ENCODE measurements at places on chromosomes 6 and 20.

DNA sequence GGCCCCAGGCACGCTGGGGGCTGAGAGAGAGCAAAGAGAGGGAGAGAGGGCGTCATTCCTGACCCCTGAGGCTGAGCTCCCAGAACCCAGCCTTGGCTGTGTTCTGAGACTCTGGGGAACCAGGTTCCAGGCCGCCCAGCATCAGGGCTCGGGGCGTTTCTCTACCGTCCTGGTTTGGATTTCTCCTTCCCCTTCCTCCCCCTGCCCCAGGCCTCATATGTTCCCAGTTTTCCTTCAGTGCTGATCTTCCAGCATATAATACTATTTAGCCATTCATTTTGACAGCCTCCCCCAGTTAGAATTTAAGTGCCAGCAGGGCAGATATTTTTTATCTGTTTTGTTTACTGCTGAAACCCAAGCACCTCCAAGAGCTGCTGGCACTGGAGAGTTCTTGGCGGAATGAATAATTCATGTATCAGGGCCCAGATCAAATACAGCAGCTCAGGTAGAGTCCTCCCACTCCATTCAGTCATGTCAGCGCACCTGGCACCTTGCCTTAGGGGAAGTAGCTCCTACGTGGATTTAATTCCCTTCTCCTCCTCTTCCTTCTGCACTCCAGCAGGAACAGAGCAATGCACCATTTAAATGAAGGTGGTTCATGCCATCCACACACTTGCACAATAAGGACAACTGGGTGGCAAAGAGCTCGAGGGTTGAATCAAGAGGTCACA is 23.4 kb upstream of the FRMD1 start:
- DNase-seq = no peak

DNA sequence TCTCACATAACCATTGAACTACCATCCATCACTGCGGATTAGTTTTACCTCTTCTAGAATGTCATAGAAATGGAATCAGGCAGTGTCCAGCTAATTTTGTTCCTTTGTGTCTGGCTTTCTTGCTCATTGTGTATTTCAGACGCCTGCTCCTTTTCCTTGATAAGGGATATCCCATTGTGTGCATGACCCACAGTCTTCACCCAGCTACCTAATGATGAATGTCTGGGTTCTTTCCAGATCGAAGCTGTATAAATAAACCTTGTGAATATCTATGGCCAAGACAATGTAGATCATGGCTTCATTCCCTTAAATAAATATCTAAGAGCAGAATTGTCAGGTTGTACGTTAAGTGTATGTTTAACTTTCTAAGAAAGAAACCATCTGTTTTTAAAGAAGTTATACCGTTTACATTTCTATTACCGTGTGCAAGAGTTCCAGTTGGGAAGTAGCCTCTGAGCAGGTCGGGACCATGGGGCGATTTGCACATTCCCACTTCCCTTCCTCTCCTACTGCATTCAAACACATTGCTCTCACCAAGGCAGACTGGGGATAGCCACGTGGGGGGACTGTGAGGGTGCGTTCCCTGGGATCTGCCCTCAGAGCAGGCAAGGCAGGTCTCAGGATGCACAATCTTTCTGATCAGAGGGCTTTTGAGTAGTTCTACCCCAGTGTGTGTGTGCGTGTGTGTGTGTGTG is 13.1 kb downstream of the CD93 start:
- no peak for DNase-seq

- no peak for DNase-seq
These were observed 141.3 kb downstream of the TAF4 start for GRCh38 chr20:61924211-61924857.

DNA sequence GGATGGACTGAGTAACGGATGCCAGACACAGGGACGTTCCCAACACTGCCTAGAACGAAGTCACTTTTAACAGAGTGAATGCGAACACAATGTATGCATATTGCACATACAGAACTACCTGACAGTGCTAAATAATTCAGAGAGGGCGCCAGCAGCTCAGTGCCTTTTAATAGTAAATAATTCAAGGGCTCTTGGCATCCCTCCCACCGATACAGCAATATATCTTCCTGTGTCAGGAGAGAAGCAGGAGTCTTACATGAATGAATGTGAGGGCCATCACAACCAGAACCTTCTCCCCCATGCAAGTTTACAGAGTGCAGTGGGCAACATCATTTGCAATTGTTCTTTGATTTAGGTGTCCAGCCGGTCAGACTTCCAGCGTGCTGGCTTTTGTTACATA is 88.4 kb upstream of the KCNG1 start:
- DNase-seq = no peak

DNA sequence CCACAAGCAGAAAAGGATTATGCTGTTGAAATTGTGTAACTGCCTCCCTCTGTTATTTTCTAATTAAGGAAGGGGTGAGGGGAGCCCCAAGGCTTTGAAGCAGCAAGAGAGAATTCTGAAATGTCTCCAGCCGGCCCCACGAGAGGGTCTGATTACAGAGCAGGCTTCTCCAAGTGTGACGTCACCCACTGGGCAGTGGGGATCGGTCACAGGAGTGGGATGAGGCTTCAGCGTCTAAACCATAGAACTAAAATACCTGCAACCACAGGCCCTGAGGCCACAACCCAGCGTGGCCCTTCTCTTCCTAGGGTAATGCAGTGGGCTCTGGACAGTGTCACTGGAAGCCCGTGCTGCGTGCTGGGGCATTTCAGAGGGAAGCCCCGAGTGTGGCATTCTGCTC is 38.6 kb upstream of the APCDD1L start:
- peak; percentile 43 for DNase-seq

GRCh38 chr20:8187740-8188139 is 55.7 kb downstream of the PLCB1 start:
- no peak for DNase-seq

GRCh38 chr20:59051666-59052185 is 9.1 kb upstream of the PRELID3B start:
- no peak for DNase-seq

DNA sequence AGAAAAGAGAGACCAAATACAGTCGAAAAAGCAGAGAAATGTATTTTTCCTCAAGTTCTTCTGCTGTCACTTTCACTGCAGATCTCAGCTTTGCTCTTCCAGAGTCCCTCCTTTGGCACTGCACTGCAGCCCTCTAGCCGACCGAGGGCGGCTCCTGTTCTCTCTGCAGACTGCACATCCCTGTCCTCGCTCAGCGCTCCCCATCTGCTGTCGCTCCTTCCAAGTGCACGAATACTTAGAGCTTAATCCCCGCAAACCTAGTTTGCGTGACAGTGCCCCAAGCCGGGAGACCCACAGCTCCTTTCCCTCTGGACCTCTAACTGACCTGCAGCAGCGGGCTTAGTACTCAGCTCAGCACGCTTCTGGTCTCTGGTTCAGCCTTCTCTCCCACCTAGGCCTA is 15.2 kb downstream of the RPP21 start:
- DNase-seq = no peak

DNA sequence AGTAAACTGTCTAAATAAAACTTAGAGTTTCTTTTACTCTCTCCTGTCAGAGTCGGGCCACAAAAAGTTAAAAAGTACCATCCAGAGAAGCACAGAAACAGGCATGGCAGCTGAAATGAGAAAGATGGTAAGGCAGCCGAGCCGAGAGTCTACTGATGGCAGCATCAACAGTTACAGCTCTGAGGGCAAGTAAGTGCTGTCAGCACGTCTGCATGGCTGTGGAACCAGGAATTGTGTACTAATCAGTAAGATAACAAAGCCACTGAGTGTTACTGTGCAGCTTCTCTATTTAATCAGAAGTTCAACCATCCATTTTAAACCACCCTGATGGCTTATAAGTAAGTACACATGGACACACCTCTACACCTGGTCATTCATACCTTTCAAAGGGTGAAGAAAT is 231.3 kb upstream of the KCNQ5 start:
- no peak for DNase-seq

DNA sequence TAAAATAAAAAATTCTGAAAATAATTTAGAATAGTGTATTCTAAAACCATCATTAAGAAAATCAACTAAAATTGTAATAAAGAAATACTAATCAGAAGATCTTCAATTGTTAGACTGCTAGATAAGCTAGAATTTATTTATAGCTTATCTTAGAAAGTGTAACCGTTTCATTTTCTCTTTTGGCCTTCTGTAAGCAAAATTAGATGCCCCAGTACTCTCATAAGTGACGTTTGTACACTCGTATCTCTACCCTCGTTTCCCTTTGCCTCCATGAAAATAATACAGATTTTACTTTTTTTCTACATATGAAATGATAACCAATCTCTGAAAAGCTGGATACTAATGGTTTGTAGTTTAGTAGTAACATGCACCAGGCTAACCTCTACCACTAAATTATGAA is 19.8 kb downstream of the DSE start:
- no peak for DNase-seq

GRCh38 chr20:19112828-19113227 is 99.6 kb upstream of the SLC24A3 start:
- no peak for DNase-seq

DNA sequence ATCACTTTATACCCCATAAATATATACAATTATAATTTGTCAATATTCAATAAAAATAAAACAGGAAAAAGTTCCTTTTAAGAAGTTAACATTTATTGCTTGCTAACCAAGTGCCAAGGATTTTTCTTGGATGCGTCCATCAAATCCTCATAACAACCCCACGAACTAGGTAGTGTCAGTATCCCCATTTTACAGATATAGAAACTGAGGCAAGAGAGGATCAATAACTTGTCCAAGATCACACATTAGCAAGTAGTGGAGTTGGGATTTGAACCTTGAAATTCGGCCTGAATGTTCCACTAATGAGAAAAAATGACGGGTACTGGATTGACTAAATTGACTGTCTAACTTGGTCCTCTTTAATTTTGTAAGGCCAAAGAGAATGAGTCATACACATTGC is 5.7 kb upstream of the L3MBTL3 start:
- no peak for DNase-seq

- DNase-seq = no peak
These were observed 58.9 kb downstream of the ID4 start for GRCh38 chr6:19895866-19896692.

DNA sequence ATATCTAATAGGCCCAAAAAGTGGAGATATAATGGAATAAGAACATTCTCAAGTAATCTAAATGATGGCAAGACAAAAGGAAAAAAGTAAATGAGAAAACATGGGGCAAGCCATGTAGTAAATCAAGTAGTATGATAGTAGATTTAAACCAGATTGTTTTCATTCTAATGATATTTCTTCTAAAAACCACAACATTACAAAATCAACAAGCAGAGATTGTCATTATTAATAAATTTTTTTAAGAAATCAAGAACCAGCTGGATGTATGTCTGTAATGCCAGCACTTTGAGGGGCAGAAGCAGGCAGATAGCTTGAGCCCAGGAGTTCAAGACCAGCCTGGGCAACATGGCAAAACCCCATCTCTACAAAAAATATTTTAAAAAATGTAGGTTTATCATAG is 155.0 kb downstream of the RNGTT start:
- DNase-seq = no peak

DNA sequence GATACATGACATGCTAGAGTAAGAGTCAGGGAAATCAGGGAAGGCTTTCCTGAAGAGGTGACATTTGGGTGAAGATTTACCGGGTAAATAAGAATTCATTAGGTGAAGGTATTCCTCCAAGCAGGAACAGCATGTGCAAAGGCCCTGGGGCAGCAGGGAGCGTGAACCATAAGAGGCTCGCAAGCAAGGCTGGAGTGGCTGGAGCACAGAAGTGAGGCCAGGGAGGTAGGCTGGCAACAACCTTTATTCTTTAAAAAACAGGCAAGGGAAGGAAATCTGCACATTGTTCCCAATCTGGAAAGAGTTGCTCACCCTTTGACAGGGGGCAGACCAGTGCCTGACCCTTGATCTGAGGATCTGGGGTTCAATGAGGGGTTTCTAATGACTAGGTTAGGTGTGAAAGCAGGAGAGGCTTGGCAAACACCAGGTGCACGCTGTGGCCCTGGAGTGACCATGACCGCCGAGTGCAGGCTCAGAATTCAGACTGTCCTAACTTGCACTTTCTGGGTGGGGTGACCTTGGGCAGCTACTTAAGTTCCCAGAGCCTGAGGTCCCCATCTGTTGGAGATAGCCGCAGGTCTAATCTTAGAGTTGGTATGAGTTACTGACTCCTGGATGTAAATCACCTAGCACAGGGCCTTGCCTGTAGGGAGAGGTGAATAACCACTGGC is 1.9 kb downstream of the KIAA1755 start:
- no peak for DNase-seq

- DNase-seq = no peak
These were observed 16.1 kb upstream of the STK38 start for GRCh38 chr6:36563237-36563927.

DNA sequence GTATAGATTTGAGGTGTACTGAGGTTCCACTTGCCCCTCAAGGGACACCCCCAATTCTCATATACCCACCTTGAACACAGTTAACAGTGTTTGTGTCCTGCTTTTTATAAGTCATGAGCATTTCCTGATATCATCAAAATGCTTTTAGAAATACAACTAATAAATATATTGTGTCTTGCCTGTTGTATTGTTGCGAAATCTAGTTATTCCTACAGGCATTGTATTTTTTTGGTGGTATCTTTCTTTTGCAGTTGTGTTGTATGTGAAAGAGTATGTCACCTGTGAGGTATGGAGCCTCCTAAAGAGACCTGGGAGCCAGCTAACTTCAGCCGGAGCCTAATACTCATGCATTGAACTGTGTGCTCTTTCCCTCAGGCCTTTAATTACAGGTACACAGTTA is 40.7 kb downstream of the CDYL start:
- no peak for DNase-seq

DNA sequence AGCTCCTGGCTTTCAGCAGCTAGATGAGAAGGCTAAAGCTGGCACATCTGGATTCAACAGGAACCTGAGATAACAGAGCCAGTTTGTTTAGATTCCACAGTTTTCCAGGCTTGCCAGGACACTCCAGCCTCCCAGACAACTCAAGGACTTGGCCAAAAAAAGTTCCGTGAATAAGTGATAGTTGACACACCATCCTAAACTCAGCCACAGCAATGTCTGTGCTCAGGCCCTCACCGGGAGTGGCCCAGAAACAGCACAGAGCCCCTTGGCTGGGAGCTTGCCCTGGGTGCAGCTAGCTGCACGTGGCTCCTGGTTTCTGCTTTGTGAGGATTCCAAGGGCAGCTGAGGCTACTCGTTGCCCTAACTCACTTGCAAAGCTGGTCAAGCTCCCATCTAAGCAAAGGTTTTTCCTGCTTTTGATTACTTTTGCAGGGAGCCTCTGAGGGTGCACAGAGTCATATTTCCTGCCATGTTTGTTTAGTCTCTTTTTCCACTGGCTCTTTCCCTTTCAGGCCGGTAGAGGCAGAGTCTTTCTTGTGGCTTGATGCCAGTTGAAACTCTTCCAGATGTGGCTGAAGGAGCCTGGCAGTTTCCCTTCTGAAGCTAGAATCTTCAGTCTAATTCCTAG is 118.3 kb upstream of the ECI2 start:
- no peak for DNase-seq
